ENCODE measurements at places on chromosomes 7 and 10.

DNA sequence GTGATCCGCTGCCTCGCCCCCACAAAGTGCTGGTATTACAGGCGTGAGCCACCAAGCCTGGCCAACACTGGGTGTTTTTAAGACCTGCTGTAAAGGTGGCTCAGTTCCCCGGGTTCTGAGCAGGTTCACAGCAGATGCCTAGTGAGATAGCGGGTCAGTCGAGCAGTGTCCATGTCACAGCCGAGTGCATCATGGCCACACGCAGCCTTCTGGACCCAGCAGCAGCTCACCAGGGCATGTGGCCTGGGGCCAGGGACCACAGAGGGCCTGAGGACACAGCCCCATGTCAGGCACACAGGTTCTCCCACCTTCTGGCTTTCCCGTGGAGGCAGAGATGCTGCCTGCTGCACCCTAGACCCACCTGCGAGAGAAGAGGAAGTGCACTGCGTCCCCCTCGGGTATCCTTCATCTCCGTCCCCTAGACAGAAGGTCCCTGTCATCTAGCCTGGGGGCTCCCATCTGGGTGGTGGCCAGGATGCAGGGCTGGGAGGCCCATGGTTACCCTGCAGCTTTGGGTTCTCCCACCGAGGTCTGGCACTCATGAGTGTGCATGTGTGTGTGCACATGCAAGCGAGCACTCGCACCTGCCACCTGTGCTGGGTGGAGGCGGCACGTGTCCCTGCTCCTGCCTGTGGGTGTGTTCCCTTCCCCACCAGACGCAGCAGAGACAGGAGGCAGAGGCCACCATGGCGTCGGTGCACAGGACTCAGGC, 98.6 kb downstream of the NKX6-2 start:
- no peak for DNase-seq

GRCh38 chr10:2979306-2979705, 88.0 kb upstream of the PFKP start:
- no peak for DNase-seq

DNA sequence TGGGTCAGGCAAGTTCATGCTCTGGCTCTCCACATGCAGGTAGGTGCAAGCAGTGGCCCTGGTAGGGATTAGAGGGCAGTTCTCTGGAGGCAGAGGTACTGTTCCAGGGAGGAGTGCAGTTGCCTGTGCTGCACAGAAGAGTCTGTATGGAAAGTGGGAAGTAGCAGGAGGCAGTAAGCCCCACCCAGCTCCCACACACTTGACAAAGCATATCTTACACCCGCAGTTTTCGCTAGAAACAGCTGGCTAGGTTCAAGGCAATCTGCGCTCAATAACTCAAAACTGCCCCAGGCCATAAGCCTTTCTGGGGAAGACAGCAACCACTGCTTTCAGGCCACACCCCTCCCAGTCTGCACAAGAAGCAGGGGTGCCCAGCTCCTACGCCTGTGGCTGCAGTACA, 33.1 kb upstream of the ARMC3 start:
- DNase-seq = no peak

DNA sequence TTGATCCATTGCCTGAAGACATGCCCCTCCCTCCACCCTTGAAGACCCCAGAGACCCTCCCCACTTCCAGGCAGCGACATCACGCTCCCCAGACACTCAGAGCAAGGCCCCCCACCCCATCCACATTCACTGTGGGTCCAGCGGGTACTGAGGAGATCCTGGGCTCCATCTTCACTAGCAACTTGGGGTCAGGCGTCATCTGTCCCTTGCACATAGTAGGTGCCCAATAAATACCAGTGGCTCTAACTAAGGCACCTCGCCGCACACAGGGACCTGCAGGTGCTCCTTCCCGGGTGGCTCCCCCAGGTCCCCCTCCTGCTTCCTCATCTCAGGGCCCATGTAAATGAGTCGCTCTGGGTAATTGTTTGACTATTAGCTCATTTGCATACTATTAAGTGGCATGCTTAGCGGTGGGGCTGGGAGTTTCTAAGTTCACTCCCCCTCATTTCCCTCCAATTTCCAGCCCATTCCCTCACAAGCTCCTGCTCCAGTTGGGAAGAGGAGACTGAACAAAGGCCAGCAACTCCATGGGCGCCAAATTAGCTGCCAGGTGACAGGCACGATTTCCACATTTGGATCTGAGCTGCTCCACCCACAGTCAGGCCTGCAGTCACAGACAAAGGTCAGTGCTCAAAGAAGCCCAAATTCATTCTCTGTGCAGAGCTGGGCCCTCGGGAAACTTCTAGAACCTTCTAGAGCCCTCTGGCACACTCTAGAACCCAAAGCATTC, 29.7 kb downstream of the EBF3 start:
- no peak for DNase-seq

DNA sequence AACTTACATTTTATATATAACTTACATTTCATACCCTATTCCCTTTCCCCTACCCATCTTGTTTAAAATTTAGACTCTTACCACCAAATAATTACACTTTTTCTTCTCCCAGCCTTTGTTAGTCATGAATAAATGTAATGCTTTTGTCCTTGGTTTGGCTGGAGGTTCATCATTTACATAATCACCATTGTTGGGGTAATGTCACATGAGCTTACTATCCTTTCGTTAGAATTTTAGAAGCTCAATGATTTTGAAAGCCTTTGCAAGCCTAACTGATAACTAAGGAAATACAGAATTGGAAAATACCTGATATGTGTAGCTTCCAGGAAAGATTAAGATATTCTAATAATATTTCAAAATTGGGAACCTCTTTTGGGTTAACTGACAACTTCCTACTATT, 171.7 kb downstream of the PLXDC2 start:
- DNase-seq = no peak

- peak; percentile 19 for DNase-seq
Observed at GRCh38 chr7:128361411-128362379, at the start of gene PRRT4. PRRT4 (minus strand) TSS chr7:128361690.

- no peak for DNase-seq
Observed at GRCh38 chr10:96560966-96561887, 25.6 kb downstream of the TM9SF3 start.

DNA sequence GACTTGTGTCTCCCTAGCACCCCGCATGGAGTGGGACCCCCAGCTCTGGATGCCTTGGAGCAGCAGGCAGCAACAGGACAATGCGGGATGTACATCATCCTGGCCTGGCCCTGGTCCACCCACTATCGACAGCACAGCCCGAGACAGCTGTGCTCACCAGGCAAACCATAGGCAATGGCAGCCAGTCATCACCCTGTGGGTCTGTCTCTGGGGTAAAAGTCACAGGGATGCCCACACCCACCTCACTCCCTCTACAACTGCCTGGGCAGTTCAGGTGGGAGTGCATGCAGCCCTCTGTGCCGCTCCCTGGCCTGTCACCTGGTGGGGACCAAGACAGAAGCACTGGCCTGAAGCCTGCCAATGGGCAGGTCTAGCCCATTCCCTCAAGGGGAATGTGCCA, 147.8 kb downstream of the GRID1 start:
- DNase-seq = no peak

- DNase-seq = no peak
Observed at GRCh38 chr7:101159696-101160674, 5.4 kb downstream of the VGF start.

DNA sequence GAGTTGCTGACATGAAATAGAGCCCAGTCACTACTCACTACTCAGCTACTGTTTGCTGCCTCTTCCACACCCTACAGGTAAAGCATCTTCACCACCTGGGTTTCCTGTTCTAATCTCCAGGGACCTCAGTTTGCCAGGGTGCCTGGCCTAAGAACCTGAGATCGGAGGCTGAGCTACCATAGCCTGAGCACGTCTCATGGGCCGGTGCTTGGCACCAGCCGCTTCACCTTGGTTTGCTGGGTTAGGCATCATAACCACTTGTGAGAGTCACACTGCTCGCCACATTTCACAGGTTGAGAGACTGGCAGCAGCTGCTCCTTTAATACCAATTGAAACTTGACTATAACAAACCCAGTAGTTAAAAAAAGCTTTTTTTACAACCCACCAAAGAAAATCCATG, 75.1 kb downstream of the EMX2 start:
- no peak for DNase-seq

DNA sequence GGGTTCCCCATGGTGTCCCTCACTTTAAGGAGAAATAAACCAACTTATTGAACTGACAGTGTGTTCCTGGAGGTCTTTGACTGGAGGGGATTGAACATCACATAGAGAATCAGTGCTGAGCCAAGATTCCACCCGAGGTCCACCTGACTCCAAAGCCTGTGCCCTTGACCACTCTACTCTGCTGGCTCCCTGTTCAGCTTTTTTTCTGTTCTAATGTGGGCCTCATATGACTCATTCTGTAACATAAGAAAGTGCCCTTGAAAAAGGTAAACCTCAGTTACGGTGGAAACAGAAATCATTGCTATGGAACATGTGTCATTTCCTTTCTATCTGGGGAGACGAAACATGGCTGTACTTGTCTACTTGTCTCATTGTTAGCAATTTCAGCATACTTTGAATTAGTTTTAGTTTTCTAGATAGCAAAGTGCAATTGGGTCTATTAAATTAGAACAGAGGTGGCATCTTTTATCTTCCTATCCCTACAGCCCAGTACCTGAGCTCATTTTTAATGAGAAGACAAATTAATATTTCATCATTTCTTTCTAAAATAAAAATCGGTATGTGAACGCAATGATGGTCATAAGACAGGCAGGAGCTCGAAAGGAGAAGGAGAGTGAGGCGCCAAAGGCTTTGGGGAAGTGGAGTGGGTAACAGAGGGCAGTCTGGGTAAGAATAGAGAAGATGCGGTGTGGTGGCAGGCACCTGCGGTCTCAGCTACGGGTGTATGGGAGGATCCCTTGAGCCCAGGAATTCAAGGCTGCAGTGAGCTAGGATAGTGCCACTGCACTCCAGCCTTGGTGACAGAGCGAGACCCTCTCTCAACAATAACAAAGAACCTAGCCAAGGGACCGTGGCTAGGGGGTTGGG, 1.5 kb downstream of the GSDME start:
- no peak for DNase-seq

DNA sequence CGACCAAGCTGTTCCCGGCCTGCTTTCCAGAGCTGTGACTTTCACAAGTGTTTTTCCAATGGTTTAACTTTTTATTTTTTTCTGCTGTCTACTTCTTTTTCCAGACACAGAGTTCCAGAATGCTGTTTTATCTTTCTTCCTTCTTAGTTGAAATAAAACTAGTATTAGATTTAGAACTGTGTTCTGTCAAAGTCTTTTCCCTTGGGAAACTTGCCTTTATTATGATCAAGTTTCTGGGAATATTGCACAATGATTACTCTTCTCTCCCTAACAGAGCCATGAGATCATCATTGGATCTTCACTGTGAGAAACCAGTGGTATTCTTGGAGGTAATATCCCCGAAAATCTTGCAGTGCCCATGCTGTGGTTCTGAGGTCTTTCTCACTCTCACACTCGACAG, 104.9 kb upstream of the KCND2 start:
- DNase-seq = no peak

DNA sequence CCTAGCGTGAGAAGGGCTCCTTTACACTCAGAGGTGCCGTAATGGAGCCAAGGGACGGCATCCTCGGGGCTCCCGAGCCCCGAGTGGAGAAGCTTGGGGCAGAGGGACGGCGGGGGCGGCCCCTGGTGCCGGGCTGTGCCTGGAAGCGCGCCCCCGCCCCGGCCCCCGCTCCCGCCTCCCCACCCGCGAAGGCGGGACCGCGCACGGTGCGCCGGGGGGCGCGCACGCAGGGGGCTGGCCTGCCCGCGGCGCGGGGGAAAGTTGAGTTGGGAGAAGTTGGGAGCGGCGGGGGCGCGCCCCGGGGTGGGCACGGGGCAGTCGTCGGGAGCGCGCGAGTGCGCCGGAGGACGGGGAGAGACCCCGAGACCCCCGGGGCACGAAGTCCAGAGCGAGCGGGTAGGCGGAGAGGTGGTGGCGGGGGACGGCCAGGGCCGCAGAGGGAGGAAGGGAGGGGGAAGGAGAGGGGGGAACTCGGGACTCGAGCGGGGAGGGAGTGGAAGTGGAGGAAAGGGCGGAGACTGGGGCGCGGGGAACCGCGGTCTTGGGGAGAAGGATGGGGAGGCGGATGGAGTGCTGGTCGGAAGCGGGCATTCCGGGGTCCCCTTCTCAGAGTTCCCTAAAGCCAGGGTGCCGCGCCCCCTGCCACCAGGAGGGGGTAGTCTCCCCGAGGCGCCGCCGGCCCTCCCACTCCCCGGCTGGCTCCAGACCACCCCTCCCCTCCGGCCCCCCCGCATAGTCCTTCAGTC, at the start of gene SLC4A2:
TSS of gene SLC4A2 (plus strand) at position 223 of the 746 bp plus-strand sequence. CDS start 2,399 bp downstream, outside the sequence.
- peak; percentile 71 for DNase-seq

GRCh38 chr10:50216894-50217293, 34.4 kb downstream of the ASAH2 start:
- no peak for DNase-seq

DNA sequence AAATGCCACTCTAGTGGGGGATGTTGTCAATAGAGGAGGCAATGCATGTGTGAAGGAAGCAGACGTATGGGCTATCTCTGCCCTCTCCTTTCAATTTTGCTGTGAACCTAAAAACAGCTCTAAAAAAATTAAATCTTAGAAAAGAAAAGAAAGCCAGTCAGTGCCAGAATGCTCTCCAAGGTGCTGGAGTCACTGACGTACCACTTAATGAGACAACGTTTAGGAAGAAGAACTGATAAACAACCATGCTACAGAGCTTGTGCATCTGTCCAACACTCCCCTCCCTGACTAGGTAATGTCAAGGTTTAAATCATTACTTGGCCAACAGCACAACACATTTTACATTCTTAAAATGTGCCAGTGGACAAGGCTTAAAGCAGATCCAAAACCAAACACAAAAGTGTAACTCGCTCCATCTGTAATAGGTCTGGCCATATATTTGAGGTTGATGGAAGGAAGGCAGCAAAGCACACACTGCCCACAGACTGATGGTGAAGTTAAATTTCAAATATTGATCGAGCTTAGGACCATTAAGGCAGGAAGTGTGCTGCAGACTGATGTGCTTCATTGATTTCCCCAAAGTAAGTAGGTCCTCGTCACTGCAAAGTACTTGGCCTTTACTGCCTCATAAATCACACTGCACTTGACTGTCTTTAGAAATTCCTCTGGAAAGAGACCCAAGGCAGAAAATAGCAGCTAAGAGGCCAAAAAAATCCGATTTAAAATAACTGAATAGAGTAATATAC, 15.5 kb downstream of the ARMH3 start:
- DNase-seq = no peak

DNA sequence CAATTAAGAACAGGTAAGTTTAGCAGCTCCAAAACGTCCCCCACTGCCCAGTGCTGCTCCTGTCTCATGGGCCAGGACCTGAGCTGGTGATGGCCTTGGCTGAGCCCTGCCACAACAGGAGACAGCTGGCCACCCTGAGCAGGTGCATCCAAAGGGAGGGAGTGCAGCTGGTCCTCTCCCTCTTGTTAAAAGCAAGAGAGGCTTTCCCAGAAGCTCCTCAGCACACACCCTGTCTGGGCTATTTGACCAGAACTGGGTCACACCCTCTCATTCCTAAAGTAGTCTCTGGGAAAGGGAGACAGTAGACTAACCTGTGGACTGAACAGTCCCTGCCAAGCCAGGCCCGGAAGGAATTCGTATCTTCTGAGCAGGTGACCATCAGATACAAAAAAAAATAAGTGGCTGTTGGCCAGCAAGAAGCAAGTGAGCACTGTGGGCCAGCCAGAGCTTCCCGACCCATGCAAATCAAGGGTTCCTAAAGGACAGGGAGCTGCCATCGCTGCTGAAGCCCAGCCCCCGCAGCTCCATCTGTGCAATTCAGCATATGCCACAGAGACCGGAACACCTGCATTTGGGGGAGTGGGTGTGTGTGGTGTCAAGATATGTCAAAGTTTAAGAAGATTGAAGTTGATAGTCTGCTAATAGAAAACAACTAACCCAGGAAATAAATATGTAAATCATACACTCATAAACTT, 2.1 kb upstream of the TMEM72 start:
- no peak for DNase-seq

Measured in hematopoietic multipotent progenitor cell treated with erythropoietin and hydrocortisone succinate and interleukin-3 and kit ligand, for 8 days (in vitro differentiated cells).